ENCODE measurements at places on chromosomes 16 and 17. TPM values are rescaled to one million over a fixed set of nuclear protein-coding genes. Genes with fewer than 3 reads are reported as not detected.
A peak's percentile ranks its signal among the peaks of the same experiment; 100 is the strongest.

Gene ZSCAN10
- total RNA-seq: not detected

Gene ABCC12
- total RNA-seq: not detected

Gene SLC13A2
- total RNA-seq: not detected

Gene QPRT
- total RNA-seq: 2.5 TPM

DNA sequence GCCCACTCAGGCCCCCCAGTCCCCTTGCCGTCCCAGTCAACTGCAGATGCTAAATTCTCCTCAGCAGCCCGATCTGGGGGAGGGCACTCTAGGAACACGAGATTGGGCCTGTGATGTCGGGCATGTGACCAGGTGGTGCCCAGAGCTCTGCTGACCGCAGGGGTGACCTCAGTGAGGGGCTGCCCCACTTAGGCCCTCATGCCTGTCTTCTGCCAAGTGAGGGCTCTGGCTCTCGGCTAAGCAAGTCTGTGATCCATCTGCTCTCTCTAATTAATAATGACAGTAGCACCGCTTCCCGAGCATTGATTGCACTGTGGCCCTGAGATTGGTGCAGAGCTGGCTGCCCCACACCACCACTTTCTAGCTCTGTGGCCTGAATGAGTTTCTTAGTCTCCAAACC is 138.8 kb downstream of the MRM1 start:
- DNase-seq: no peak
- H3K27ac ChIP-seq: no peak overlapping the region
- H3K4me1 ChIP-seq: no peaks in the 10 kb centered on the region
- no peaks in the 10 kb centered on the region for H3K36me3 ChIP-seq
- no peaks in the 10 kb centered on the region for H3K27me3 ChIP-seq

GRCh38 chr16:64580558-64580957 is 541.3 kb downstream of the CDH11 start:
- H3K27ac ChIP-seq: no peak overlapping the region
- no peak for DNase-seq
- no peaks in the 10 kb centered on the region for H3K27me3 ChIP-seq
- H3K36me3 ChIP-seq: no peaks in the 10 kb centered on the region
- H3K4me3 ChIP-seq: no peak overlapping the region

- no peak for DNase-seq
- no peaks in the 10 kb centered on the region for H3K36me3 ChIP-seq
- no peak overlapping the region for H3K27ac ChIP-seq
- H3K4me1 ChIP-seq: no peaks in the 10 kb centered on the region
- H3K27me3 ChIP-seq: no peaks in the 10 kb centered on the region
- peak overlapping the region; percentile 93 for H3K4me3 ChIP-seq
Measured at GRCh38 chr17:43721537-43722268, 36.9 kb downstream of the SOST start.

DNA sequence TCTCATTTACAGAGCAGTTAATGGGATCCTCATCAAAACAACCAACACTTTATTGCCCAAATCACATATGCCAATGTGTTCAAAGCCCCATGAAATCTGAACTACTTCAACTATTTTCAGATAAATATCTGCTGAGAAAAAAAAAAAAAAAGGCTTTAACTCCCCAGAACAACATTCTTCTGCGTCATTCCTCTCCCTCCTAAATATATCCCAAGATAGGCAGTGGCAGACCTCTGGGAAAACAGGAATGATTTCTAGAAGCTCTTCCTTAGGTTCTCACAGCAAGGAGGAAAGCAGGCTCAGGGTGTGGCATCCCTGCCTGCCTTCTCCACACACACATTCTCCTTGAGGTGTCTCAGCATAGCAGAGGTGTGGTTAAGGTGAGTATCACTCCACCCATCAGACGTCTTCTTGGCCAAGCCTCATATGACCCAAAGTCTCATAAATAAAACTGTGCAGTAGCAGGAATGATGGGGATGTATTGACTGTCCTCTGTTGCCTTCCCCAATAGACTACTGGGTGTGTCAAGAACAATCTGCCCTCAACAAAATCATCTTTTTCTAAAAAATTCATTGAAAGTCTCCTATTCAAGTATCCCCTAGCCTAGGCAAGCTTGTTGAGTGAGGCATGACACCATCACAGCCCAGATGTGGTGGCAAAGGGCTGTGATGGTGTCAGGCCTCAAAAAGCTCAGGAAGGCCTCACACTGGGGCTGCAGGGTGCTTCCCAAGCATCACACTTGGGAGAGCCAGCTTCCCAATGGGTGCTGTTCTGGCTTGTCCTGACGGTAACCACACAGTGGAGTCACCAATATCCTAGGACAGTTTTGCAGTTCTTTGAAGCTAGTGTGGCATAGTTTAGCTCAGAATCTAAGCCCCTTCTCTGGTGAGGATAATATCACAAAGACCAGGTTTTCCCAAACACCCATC is 135.4 kb upstream of the SOX9 start:
- no peaks in the 10 kb centered on the region for H3K27me3 ChIP-seq
- no peak for DNase-seq
- H3K27ac ChIP-seq: no peak overlapping the region
- H3K4me1 ChIP-seq: no peaks in the 10 kb centered on the region
- no peaks in the 10 kb centered on the region for H3K36me3 ChIP-seq

DNA sequence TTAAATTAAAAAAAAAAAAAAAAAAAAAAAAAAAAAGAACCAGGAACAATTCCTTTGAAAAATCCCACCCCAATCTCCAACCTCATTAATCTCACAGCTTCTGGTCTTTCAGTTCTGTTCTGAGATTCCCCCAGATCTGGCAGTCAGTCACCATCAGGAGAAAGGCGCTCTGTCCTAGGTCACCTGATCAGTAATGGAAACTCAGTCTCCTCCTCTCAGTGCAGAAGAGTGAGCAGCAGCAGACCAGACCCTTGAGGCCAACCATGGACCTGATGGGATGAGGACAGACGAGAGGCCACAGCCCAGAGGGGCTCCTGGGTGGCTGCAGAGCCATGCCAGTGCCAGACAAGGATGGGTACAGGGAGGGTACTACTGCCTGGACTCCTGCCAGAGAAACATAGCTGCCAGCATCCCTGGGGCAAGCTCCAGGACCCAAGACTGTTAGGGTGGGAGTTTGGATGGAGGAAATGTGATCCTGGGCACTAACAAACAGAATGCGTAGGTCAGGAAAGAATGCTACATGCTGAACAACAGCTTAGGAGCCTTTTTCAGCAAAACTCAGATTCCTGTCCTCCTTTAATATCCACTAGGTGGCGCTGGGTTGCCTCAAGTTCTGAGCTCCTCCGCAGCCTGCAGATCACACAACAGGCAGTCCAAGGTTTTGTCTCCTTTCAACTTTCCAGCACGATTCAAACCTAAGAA is 28.7 kb downstream of the MPG start:
- peaks cover 19% of the 10 kb centered on the region for H3K36me3 ChIP-seq
- no peaks in the 10 kb centered on the region for H3K27me3 ChIP-seq
- H3K27ac ChIP-seq: no peak overlapping the region
- DNase-seq: no peak
